ENCODE measurements at places on chromosomes 1 and 21.
A peak's percentile ranks its signal among the peaks of the same experiment; 100 is the strongest.

DNA sequence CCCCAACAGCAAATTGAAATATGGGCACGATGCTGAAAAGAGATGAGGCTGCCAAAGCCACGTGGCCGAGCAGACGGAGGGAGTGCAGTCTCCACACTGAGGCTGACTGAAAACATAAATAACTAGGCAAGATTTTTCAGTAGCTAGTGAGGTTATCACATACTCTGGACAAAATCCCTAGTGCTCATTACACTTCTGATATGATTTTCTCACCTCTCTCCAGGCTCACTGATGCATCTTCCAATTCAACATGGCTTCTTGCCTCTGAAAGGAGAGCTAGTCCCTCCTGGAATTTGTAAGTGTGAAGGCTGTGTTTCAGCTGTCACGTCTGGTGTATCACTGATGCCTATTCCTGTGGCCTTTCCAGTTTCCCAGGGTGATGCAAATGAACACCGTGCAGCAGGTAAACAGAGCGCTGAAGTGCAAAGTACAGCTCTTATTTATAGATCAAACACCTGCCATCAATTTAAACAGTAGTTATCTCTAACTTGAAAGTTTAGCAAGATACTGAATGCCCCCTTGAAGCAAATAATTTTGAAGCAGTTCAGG, 656.1 kb downstream of the KIF26B start:
- peak; percentile 73 for DNase-seq

- no peak for DNase-seq
Observed at GRCh38 chr1:231612393-231613089, 14.0 kb upstream of the DISC1 start.

GRCh38 chr1:116997636-116998035, 3.9 kb upstream of the CD101 start:
- DNase-seq = no peak

DNA sequence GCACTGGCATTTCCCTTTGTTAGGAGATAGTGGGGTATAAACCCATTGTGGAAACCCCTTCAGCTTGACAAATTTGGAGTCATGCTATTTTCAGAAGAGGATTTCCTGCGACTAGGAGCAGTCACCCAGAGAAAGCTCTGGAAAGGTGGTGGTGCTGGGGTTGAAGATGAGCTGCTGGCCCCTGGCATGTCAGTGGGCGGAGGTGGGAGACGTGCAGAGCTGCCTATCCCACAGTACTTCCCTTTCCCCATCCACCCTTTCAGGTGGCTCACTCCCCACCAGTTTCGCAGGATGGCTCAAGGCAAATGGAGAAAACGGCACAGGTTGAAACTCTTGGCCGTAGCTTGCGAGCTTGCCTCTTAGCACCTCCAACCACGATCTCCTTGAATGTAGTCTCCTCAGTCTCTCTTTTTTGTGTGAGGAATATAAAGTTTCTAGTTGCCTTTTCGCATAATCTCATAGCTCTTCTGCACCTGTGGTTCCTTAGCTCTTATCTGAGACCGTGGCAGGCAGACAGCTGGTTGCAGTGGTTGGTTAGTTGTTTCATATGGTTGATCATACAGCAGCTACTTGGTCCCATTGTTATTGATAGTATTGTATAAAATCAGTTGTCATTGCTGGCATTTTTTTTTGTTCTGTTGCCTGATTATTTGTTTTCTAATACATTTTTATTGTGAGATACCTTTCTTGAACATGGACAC, 48.2 kb downstream of the ADARB1 start:
- DNase-seq = no peak

DNA sequence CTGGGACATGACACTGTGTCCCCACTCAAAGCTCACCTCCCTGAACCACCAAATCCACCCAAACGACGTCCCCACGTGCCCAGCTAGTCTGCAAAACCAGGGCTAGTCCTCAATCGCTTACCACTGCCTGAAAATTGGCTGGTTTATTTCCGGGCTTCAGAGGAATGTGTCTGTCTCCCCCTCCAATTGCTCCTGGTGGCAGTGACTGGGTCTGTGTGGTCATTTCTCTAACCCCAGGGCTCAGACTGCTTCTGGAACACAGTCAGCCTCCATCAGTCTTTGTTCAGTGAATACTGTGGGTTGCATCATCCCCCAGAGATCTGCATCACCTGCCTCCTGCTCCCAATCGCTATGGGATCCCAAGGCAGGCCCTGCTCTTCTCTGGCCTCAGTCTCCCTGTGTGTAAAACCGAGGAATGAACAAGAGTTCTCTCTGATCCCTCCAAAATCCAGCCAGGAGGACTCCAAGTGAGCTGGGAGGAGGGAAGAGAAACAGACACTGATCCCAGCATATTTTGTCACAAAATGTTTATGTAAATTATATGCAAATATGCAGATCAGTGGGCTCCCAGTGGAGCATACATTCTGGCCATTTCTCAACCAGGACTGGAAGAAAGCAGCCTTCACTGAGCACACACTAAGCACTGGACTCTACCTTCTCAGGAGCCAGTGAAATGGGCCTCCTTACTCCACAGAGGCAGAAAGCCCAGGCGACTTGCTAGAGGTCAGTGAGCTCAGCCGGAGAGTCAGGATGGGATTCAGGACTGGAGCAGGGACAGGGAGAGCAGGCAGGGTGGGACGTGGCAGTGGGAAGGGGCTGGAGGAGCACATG, 20.9 kb downstream of the SDC3 start:
- no peak for DNase-seq

GRCh38 chr21:32329776-32330175, 31.1 kb downstream of the MRAP start:
- DNase-seq = no peak

- no peak for DNase-seq
Observed at GRCh38 chr1:109761227-109762038, 2.3 kb downstream of the EPS8L3 start.

DNA sequence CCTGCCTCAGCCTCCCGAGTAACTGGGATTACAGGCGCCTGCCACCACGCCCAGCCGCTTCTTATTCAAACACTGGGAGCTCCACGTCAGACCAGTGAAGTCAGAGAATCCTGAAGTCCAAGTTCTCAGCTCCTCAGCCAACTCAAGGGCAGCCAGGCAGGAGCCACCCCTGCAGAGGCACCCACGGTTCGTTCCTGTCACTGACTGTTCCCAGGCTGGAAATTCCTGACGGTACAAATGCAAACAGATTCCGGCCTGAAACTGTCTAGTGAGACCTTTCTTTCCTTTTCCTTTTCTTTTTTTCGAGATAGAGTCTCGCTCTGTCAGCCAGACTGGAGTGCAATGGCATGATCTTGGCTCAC, 11.7 kb downstream of the SLC35E2B start:
- no peak for DNase-seq

GRCh38 chr1:86396498-86396890, 371 bp upstream of the ODF2L start:
- DNase-seq = no peak

GRCh38 chr1:180927841-180928240, 15.1 kb downstream of the KIAA1614 start:
- peak; percentile 66 for DNase-seq

DNA sequence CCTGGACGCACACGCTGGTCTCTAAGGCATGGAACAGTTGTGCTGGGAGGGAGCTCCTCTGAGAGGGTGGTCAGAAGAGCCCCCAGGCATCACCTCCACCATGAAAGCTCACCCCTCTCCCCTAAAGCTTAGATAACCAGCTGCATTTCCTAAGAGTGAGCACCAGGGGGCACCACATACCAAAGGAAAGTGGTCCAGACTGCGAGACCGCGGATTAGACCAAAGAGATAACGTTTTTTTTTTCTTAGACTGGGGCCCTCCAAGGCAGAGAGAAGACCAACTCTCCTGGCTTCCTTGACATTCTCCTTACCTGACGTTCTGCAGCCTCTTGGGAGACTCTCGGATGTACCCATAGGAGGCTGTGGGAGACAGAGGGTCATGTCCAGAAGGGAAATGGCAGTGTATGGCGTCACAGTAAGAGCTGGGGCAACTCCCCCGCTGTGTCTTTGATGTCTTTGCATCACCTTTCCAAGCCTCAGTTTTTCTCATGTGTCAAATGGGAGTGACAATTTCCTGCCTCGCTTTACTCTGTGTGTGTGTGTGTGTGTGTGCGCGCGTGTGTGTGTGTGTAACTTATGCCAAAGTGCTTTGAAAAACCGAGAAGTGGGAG, 12.3 kb upstream of the IFNLR1 start:
- DNase-seq = peak; percentile 72

GRCh38 chr1:23651069-23651808, 40.4 kb upstream of the RPL11 start:
- DNase-seq = no peak

- peak; percentile 31 for DNase-seq
Observed at GRCh38 chr1:156368889-156369684, at the start of gene RHBG. Gene RHBG (plus strand): TSS chr1:156369211. CDS start chr1:156369250, 39 bp downstream.

DNA sequence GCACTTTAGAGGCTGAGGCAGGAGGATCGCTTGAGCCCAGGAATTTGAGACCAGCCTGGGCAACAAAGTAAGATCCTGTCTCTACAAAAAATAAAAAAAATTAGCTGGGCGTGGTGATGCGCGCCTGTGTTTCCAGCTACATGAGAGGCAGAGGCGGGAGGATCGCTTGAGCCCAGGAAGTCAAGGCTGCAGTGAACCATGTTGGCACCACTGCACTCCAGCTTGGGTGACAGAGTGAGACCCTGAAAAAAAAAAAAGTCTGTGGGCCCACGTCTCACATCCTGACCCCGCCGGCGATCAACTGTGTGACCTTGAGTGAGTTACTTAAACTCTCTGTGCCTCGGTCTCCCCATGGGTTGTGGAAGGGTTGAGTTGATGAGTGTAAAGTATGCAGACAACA, 12.7 kb upstream of the ZBTB21 start:
- no peak for DNase-seq

- DNase-seq = no peak
Observed at GRCh38 chr1:54404263-54404662, 1.9 kb downstream of the SSBP3 start.

DNA sequence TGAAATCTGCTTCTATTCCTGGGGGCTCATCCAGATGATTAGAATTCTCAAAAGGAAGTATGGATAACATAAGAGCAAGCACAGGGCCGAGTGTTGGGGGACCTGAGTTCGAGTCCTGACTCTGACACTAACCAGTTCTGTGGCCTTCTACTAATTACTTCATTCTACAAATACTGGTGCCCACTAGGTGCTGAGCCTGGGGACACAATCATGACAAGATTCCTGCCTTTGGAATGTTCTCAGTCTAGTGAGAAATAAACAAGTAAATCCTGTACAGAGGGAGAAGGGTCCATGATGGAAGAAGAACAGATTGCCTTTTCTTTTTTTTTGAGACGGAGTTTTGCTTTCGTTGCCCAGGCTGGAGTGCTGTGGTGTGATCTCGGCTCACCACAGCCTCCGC, 2.2 kb upstream of the NUAK2 start:
- no peak for DNase-seq

GRCh38 chr21:45383111-45383614, 21.8 kb upstream of the COL18A1 start:
- DNase-seq = no peak

DNA sequence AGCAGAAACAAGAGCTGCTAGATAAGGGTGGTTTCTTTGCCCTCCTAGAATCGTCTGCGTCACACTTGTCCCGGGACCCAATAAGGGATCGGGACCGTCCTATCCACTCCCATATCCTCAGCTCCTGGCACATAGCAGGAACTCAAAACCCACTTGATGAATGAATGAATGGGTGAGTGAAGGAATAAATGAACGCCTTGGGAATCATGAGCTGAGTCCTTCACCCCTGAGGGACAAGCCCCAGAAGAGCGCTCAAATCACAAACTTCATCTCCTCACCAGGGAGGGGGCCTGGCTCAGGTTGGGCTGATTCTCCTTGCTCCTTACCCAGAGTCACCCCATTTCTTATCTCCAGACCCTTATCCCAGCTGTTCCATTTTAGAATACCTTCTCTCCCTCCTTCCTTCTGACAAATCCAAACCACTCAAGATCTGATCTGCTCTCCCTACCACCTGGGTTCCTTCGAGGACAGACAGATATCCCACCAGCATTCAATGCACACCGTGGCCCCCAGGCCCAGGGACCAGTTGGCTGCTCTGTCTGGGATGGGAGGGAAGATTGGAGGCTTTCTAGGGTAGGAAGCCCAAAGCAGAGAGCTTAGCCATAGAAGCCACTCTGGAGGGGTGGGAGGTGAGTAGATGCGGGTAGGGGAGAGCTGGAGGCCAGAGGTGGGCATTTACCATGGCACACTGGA, 643 bp upstream of the MOB3C start:
- DNase-seq = no peak

- DNase-seq = no peak
Observed at GRCh38 chr1:14262637-14263036, 335.8 kb upstream of the KAZN start.

DNA sequence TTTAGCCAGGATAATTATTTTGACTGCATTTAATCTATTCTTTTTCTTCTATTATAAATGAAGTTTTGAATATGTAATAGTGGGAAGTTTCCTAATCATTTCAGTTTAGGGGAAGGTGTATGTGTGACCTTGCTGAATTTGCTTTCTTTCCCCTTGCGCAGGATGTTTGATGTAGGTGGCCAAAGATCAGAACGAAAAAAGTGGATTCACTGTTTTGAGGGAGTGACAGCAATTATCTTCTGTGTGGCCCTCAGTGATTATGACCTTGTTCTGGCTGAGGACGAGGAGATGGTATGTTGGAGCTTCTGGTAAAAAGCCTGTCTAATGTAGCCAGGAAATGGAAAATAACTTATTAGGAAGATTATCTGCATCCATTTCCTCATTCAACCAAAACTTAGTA, 33.4 kb downstream of the GNAT2 start:
- no peak for DNase-seq

DNA sequence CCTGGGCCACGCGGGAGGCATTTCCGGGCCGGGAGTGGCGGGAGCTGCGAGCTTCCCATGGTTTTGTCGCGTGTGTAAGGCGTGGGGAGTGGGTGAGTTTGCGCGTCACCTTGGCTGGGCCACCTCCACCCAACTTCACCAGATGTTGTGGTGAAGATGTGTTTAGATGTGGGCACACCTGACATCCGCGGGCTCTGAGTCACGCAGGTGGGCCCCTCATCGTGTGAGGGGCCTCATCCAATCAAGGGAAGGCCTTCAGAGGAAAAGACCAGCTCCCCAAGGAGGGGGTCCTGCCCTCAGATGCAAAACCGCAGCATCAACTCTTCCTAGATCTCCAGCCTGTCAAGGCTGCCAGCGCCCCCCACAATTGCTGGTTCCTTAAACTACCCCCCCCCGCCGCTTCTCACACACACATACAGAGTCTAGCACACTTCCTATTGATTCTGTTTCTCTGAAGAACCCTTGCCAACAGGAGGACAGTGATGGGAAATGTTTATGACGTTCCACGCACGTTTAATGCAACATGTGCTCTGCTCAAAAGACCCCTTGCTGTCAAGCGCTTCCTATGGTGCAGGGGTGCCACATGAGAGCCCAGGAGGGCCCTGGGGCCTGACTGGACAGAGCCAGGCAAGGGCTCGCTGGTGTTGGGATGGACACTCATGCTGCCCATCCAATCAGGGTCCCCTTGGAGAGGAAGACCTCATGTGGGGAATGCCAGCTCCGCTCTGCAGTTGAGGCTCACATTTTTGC, 11.9 kb downstream of the ACTRT2 start:
- no peak for DNase-seq

- no peak for DNase-seq
Observed at GRCh38 chr1:110643879-110644472, 30.8 kb downstream of the KCNA3 start.
